ENCODE measurements at places on chromosomes 3 and 15. TPM values are rescaled to one million over a fixed set of nuclear protein-coding genes. Genes with fewer than 3 reads are reported as not detected.

The CDHR4 gene
- total RNA-seq: not detected

The MAGEL2 gene
- 14.3 TPM for total RNA-seq

The PLCH1 gene
- 14.2 TPM for total RNA-seq

The C3orf33 gene
- total RNA-seq: 4.4 TPM

The SMCO1 gene
- not detected for total RNA-seq

The TTLL13 gene
- 0.69 TPM for total RNA-seq

The UMPS gene
- total RNA-seq: 49.0 TPM

GRCh38 chr3:109252641-109253040 lies 63.7 kb downstream of the DPPA2 start:
- no peak overlapping the region for H3K4me3 ChIP-seq
- H3K4me1 ChIP-seq: no peaks in the 10 kb centered on the region
- H3K27ac ChIP-seq: no peak overlapping the region
- DNase-seq: no peak
- no peaks in the 10 kb centered on the region for H3K36me3 ChIP-seq

- H3K27me3 ChIP-seq: no peaks in the 10 kb centered on the region
- H3K36me3 ChIP-seq: peaks cover 10% of the 10 kb centered on the region
- peaks cover 9% of the 10 kb centered on the region for H3K4me1 ChIP-seq
- peak overlapping the region; percentile 82 for H3K27ac ChIP-seq
- no peak overlapping the region for H3K4me3 ChIP-seq
These were observed 141.1 kb downstream of the PGPEP1L start for GRCh38 chr15:98866511-98866910.

DNA sequence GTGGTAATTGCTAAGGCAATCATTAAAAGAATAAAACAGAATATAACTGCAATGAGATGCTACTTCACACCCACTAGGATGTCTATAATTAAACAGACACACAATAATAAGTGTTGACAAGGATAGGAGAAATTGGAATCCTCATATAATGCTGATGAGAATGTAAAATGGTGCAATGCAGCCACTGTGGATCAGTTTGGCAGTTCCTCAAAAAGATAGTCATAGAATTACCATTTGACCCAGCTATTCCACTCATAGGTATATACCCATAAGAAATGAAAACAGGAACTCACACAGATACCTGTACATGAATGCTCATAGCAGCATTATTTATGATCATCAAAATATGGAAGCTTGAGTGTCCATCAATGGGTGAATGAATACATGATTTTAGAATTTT lies 9.6 kb upstream of the RNF111 start:
- no peaks in the 10 kb centered on the region for H3K4me1 ChIP-seq
- peaks cover 4% of the 10 kb centered on the region for H3K27me3 ChIP-seq
- no peak for DNase-seq
- no peak overlapping the region for H3K4me3 ChIP-seq
- no peak overlapping the region for H3K27ac ChIP-seq
- H3K36me3 ChIP-seq: no peaks in the 10 kb centered on the region

DNA sequence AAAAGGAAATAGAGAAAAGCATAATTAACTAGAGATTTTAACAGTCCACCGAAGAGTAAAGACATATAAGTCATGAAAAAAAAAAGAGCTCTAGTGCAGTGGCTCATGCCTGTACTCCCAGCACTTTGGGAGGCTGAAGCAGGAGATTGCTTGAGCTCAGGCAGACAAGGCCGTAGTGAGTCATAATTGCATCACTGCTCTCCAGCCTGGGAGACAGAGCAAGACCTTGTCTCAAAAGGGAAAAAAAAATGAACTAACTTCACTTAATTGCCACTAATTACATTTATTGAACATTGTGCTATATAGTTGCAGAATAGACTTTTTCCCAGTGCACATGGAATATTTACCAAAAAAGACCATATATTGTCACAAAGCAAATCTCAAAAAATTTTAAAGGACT lies 221.8 kb downstream of the CBLB start:
- no peak for DNase-seq
- H3K27me3 ChIP-seq: no peaks in the 10 kb centered on the region
- H3K4me3 ChIP-seq: no peak overlapping the region
- H3K27ac ChIP-seq: no peak overlapping the region
- no peaks in the 10 kb centered on the region for H3K36me3 ChIP-seq
- H3K4me1 ChIP-seq: no peaks in the 10 kb centered on the region

DNA sequence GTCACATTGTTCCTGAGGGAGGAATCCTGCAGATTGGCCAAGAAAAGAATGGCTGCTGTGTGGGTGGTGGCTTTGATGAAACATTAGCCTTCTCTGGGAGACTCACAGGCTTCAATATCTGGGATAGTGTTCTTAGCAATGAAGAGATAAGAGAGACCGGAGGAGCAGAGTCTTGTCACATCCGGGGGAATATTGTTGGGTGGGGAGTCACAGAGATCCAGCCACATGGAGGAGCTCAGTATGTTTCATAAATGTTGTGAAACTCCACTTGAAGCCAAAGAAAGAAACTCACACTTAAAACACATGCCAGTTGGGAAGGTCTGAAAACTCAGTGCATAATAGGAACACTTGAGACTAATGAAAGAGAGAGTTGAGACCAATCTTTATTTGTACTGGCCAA lies 6.1 kb downstream of the PTX3 start:
- no peak overlapping the region for H3K27ac ChIP-seq
- DNase-seq: no peak
- no peak overlapping the region for H3K4me3 ChIP-seq
- peaks cover 12% of the 10 kb centered on the region for H3K27me3 ChIP-seq
- H3K36me3 ChIP-seq: no peaks in the 10 kb centered on the region

DNA sequence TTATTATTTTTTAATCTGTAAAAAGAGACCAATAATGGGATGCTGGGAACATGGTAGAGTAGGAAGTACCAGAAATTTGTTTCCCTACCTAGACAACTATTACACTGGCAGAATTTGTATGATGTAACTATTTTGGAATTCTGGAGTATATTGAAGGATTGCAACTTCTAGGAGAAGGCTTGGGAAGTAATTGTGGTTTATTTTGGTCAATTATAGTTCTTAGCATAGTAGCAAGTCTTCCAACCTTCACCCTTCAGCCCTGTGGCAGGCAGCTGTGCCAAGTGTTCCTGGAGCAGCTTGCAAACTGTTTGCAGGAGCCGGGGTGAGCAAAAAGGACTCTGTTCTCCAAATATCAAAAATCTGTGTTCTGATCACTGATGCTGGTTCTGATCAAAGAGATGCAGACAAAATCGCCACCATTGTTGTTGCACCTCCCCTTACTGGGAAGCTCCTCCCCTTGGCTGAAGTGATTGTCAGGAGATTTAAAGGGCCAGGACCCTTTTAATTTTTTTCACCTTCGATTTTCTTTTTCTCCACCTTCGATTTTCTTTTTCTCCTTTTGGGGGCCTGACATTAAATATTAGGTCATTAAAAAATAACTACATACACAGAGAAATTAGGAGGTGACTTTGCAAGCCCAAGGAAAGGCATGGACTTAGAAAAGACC lies 363.3 kb downstream of the SLC9A9 start:
- no peaks in the 10 kb centered on the region for H3K36me3 ChIP-seq
- H3K4me3 ChIP-seq: no peak overlapping the region
- no peaks in the 10 kb centered on the region for H3K27me3 ChIP-seq
- no peak for DNase-seq

GRCh38 chr3:122271246-122271898 lies 53.7 kb upstream of the CSTA start:
- H3K27ac ChIP-seq: no peak overlapping the region
- no peaks in the 10 kb centered on the region for H3K27me3 ChIP-seq
- H3K36me3 ChIP-seq: no peaks in the 10 kb centered on the region
- no peak for DNase-seq
- H3K4me3 ChIP-seq: no peak overlapping the region
- H3K4me1 ChIP-seq: no peaks in the 10 kb centered on the region

DNA sequence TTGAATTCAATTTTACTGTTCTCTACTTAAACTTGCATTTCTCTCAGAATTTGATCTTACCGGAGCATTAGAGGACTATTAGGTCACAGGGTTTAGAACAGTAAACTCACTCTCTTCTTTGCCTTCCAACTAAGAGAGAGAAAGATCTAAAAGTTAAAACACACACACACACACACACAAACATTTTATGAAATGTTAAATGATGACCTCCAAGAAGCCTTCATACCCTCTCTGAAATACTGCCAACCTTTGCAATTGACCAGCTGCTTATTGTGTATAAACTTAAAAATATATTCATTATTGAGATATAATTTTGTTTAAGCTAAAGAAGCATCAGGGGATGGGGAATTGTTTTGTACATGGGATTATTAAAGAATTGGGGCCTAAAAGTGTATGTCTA lies 15.5 kb upstream of the NR2F2 start:
- peaks cover 13% of the 10 kb centered on the region for H3K27me3 ChIP-seq
- no peak overlapping the region for H3K4me3 ChIP-seq
- DNase-seq: no peak
- peaks cover 24% of the 10 kb centered on the region for H3K4me1 ChIP-seq

GRCh38 chr3:176469694-176470205 lies 727.5 kb downstream of the TBL1XR1 start:
- no peak for DNase-seq
- no peak overlapping the region for H3K27ac ChIP-seq
- H3K4me1 ChIP-seq: no peaks in the 10 kb centered on the region
- H3K36me3 ChIP-seq: peaks cover 14% of the 10 kb centered on the region
- no peak overlapping the region for H3K4me3 ChIP-seq
- H3K27me3 ChIP-seq: no peaks in the 10 kb centered on the region

DNA sequence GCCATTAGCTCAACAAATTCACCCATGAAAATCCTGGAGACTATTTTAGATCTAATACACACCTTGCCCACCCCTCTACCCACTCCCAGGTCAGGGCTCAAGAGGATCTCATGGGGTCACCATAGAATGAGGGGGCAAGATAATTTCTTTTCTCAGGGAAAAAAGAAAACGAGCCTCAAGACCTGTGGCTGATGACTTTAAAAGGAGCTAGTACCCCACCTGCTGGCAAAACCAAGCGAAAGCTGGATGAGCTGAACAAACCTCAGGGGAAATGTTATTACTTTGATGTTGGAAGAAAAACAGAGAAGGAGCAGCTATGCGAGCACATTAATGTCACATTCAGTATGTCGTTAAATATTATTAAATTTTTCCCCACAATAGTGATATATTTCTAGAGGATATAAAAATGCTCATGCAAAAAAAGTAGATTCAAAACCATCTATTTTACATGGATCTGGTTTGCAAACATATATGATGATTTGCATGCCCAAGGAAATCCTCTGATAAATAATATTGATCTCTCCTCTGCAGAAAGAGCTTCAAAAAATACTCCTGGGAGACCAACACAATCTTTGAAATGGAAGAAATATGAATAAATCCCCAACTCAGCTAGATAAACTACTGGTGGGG lies 37.7 kb downstream of the PLD1 start:
- H3K27me3 ChIP-seq: no peaks in the 10 kb centered on the region
- peak overlapping the region; percentile 83 for H3K27ac ChIP-seq
- no peaks in the 10 kb centered on the region for H3K36me3 ChIP-seq
- DNase-seq: peak; percentile 24

- H3K27ac ChIP-seq: no peak overlapping the region
- peaks cover 17% of the 10 kb centered on the region for H3K4me1 ChIP-seq
- no peaks in the 10 kb centered on the region for H3K27me3 ChIP-seq
These were observed 15.6 kb downstream of the SEMA3F start for GRCh38 chr3:50170689-50171088.

GRCh38 chr3:184658223-184658928 lies 53.5 kb downstream of the MAGEF1 start:
- peak overlapping the region; percentile 92 for H3K27ac ChIP-seq
- no peaks in the 10 kb centered on the region for H3K36me3 ChIP-seq
- no peak for DNase-seq
- peaks cover 30% of the 10 kb centered on the region for H3K27me3 ChIP-seq
- H3K4me3 ChIP-seq: no peak overlapping the region
- H3K4me1 ChIP-seq: peaks cover 18% of the 10 kb centered on the region

Measured in progenitor cell of endocrine pancreas (in vitro differentiated cells).